ENCODE measurements at places on chromosomes 2 and 18.

- no peak for DNase-seq
Measured at GRCh38 chr2:189465076-189465475, 23.8 kb downstream of the WDR75 start.

DNA sequence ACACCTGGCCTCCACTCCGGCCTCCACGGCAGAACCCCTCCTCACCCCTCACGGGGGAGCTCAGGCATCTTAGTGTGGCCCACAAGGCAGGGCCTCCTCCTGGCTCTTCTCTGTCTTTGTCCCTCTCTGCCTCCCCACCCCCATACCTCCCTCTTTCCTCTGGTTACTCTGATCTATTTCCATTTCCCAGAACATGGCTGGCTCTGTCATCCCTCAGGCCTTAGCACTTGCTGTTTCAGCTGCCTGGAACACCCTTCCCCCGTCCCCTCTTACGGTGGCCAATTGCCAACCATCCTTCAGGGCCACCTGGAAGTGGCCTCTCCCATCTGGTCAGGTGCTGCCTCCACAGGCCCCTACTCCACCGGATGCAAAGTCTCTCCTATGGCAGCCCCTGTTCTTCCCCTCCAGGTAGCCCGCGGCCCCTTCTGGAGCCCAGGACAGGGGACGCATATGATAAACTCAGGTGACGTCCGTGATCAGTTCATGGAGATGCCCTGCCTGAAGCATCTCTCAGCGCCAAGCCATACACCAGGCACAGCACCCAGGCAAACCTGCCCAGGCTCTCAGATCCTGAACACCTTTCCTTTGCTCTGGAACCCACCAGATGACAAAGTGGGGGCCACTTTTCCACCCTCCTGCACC, 3.6 kb upstream of the ECEL1 start:
- no peak for DNase-seq

- DNase-seq = no peak
Measured at GRCh38 chr2:163800951-163801381, 65.2 kb upstream of the FIGN start.

DNA sequence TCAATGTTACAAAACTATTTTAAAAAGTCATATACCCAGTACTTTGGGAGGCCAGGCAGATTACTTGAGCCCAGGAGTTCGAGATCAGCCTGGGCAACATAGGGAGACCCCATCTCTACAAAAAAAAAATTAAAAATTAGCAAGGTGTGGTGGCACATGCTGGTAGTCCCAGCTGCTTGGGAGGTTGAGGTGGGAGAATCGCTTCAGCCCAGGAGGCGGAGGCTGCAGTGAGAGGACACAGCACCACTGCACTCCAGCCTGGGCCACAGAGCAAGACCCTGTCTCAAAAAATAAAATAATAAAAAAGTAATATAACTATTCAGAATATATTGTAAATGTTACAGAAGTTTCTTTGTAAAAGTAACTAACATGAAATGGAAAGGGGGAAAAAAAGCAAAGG, 1.9 kb downstream of the PASK start:
- no peak for DNase-seq

GRCh38 chr18:3401669-3402620, 48.0 kb upstream of the TGIF1 start:
- no peak for DNase-seq

- no peak for DNase-seq
Measured at GRCh38 chr2:98730707-98731040, 258 bp downstream of the MGAT4A start.

GRCh38 chr2:157169889-157170288, 87.6 kb upstream of the GALNT5 start:
- no peak for DNase-seq

DNA sequence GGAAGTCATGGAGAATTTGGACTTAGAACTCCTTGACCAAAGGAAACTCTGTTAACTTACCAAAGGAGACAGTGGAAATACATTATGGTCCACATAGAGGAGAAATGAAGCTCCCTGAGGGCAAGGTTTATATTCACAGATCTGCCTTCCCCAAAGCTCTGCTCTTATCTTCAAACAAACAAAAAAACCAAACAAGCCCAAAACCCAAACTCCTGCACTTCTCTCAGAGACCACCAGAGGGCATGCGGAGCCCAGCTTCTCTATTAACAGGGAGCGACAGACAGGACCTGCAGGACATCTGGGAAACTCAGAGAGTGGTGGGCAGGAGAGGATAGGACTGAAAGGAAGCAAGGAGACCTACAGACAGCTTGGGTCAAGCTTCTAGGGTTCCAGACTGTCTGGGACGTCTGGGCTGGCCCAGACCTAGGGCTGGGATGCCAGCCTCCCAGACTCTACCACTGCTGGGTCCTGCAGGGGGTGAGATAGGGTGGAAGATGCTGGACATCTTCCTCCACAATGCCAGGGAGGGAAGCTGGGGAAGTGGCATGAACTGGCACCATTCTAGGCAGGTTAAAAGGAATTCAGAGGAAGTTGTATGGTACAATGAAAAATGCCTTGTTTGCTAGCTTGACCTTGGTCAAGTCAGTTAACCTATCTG, 4.0 kb upstream of the WNT10A start:
- DNase-seq = no peak

- DNase-seq = no peak
Measured at GRCh38 chr18:33183136-33183535, 257.4 kb downstream of the CCDC178 start.

DNA sequence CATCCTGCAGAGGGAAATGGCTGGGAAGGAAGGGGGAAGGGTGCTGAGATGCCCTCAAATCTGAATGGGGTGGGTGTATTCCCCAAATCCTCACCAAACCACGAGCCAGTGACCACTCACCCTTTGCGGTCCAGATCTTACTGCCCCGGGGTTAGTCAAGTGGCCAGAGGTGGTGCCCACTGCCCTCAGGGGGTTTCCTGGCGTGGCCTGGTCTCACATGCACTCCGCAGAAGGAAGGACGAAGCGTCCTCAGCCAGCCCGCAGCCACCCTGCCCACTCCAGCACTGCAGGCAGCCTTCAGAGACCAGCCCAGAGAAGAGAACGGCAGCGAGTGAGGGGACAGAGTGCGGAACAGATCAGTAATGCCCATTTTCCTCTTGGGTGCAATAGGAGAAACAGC, 50.4 kb downstream of the IL1RL2 start:
- DNase-seq = no peak

DNA sequence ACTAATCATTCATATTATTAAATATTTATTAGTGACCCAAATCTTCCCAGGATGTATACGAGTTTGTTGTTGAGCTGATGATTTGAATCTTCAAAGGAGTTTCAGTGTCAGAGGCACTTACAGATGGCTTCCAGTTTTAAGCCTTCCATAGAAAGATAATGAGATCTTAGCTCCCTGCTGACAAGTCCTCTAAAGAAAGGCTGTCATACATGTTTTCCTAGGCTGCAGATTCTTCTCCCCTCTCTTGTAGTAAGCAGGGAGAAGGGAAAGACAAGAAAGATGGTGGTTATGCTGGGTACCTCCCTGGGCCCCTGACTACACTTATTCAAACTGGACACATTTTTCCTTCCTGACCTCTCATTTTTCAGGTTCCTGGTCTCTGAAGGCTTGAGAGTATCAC, 8.1 kb upstream of the GAREM1 start:
- no peak for DNase-seq

DNA sequence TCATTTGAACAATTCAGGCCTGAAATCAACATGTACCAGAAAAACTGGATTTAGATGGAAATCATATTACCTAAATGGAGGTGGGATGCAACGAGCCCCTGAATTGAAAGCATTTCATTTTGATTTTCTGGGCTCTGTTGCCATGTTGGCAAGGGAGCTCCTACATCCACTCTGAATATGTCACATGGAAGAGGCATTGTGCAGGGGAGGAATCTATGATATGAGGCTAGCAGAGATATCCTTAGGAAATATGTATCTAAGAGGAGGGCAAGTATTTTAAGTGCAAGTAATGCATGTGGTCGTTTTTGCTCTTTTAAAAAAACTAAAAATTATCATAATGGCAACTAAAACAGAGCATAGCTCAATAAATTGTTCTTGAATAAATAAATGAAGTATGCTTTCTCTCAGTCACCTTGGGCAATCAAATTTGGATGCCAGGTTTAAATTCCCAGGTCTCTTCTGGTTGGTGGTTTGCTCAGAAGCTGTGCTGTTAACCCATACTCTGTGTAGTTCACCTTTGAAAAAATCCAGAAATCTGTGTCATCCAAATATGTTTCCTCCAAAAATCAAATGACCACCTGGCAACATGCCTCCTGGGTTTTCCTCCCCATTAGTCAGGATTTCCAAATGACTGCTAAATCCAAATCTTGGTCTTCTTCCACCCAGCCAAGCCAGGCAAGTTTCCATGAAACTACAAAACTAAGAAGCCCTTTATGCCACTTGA, 6.5 kb upstream of the LGALSL start:
- DNase-seq = no peak

DNA sequence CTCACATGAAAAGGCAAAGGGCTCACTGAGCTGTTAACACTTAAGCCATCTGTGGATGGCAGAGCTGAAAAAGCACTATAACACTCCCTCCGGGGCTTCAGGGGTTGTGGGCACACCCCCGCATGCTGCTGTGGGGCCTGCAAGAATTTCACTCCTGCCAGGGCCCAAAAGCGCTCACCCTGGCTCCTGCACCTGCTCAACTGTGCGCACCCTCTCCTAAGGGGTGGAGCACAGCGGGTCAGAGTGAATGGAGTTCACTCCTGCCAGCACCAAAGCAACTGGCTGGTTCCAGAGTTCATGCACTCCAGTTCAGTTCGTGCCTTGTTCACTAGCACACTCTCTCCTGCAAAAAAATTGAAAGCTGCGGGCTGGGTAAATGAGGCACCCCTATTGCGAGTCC, 814.2 kb upstream of the SLC39A10 start:
- DNase-seq = no peak

GRCh38 chr2:201358684-201359083, 1.5 kb upstream of the FLACC1 start:
- DNase-seq = no peak

GRCh38 chr18:59576541-59577385, 120.5 kb downstream of the CCBE1 start:
- DNase-seq = no peak

DNA sequence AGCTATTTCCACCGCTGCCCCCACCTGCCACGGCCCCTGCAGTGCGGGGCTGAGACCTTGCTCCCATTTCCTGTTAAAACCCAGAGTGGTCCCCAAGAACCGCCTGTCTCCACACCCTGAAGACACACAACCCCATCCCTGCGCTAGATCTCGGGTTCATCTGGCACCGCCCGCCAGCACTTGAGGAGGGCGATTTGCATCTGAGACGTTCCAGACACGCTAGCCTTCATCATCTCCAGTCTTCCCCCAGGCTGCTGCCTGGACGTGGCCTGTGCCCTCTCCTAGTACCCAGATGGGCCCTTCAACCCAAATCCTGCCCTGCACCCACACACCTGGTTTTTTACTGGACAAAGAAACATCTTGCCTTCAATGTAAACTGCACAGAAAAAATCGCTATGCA, 49.8 kb downstream of the SLC66A2 start:
- no peak for DNase-seq

DNA sequence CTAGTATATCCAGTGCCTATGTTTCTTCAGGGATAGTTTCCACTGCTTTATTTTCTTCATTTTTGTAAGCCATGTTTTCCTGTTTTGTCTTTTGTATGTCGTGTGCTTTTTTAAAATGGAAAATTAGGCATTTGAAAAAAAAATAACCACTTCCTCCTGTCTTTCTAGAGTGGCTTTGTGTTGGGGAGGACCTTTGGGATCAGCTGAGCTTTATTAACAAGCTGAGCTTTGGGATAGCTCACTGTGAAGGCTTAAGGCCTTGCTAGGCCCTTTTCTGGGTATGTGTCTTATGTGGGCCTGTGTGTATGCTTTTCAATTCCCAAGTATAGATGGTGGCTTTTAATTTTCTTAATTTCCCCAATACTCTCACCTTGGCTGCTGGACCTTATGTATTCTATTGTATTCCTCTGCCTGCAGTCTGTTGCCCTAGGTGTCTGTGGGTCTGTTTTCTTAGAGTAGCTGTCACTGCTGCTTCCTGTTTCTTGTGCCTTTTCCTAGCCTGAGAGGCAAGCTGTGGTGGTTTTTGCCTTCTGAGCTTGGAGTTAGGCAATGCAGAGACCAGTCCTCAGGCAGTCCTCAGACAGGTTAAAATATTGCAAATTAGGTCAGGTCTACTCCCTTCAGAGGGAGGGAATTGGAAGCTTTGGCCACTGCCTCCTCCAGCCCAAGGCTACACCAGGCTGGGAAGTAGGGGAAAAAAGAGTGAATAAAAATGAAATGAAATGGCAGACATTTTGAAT, 134.7 kb downstream of the LDLRAD4 start:
- no peak for DNase-seq

DNA sequence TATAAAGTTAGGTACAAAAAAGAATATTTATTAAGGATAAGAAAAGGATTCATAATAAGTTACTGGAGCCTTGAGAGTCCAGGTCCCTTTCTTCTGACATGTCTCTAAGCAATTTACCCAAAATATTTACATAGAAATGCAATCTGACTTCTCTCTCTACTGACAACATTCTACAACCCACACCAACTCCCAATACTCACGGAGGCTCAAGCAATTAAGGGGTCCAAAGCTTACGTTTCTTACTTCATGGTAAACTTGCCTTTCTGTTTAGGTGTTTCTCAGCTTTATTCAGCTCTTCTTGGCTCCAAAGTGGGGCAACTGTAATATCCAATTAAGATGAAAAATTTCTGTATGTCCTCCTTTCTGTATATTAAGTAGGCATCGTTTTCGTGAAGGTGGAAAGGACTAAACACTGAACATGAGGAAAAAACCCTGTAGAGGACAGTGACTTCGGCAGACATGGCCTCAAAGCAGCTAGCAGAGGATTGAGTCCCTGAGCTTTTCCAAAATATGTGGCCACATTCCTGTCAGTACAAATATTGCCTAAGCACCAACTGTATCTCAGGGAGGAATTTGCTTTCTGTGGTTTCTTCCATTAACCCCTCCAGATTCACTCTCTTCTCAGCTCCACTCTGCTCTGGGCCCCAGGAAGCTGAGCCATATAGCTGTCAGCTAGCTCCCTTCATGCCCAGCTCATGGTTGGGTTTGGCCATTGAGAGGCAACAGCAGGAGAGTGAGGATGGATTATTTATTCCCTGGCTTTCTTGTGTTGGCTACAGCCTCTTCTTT, 67.9 kb upstream of the GLS start:
- no peak for DNase-seq

GRCh38 chr2:120237491-120237902, 14.3 kb upstream of the TMEM185B start:
- no peak for DNase-seq
